Mesothelial cell of epicardium (in vitro differentiated cells): ENCODE measurements at places on chromosomes 3 and 15. TPM values are rescaled to one million over a fixed set of nuclear protein-coding genes. Genes with fewer than 3 reads are reported as not detected.

SCN11A gene
- 1.6 to 1.9 TPM (median 1.6 TPM) in 3 replicates for total RNA-seq

MYRIP gene
- total RNA-seq, result 0.53 to 0.63 TPM (median 0.59 TPM) in 3 replicates

TLR9 gene
- 0.16 to 0.23 TPM in 2 of 3 replicates, not detected in the other for total RNA-seq

DNA sequence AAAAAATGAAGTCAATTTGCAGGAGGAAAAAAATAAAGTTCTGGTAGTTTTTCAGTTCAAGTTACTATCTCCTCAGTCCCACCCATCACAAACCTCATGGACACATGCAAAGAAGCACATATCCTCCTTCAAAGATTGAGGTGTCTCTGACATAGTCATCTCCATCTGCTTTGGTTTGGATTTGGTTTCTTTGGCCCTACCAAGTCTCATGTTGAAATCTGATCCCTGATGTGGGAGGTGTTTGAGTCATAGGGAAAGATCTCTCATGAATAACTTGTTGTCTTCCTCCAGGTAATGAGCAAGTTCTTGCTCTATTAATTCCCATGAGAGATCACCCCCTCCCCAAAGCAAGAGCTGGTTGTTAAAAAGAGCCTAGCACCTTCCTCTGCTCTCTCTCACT lies 446.8 kb downstream of the IGSF11 start:
- no peak for DNase-seq
- H3K4me1 ChIP-seq, result no peaks in the 10 kb centered on the region
- H3K27ac ChIP-seq, result no peak overlapping the region
- no peak overlapping the region for H3K4me3 ChIP-seq

DNA sequence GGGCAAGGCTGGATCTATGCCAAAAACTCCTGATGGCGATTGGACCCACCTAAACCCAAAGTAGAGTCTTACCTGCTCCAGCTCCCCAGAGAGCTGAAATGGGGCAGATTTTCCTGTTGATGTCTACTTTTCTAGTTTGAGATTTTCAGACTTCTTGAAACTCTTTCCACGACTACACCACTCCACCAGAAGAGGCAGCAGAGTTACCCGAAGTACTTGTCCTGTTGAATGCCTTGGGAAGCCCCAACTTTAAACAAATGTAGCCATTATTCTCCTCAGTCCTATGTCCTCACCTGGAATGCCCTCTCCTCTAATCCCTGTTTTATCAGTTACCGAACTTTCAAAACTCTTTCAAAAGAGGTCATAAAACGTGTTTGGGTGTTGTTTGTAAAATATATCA lies 843.8 kb downstream of the VGLL3 start:
- H3K36me3 ChIP-seq, result no peaks in the 10 kb centered on the region
- no peaks in the 10 kb centered on the region for H3K27me3 ChIP-seq
- peaks cover 2% of the 10 kb centered on the region for H3K4me1 ChIP-seq
- DNase-seq, result no peak

DNA sequence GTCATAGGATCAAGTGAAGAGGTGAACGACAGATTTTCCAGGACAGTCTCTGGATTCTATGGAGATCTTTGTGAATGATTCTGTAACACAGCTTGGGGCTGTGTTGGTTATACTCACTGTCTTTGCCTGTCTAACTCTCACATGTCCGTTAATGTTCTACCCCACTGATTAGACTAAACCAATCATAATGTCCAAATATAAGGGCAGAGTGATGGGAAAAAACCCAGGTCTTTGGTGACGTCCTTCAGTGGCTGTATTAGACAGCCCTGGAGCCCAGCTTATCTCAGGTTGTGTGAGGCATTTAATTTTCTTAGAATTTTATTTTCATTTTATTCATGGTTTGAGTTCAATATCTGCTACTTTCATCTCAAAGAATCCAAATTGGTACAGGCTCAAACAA lies 59.3 kb upstream of the TRA2B start:
- no peaks in the 10 kb centered on the region for H3K36me3 ChIP-seq
- no peaks in the 10 kb centered on the region for H3K4me1 ChIP-seq
- no peak overlapping the region for H3K4me3 ChIP-seq
- no peak overlapping the region for H3K27ac ChIP-seq

GRCh38 chr3:73292220-73292619 lies 230.8 kb downstream of the EBLN2 start:
- peaks cover 3% of the 10 kb centered on the region for H3K27me3 ChIP-seq
- H3K36me3 ChIP-seq, result no peaks in the 10 kb centered on the region
- H3K27ac ChIP-seq, result peak overlapping the region; percentile 37
- DNase-seq, result peak; percentile 28
- H3K4me3 ChIP-seq, result no peak overlapping the region
- peaks cover 38% of the 10 kb centered on the region for H3K4me1 ChIP-seq

GRCh38 chr3:159148466-159148865 lies 346.6 kb downstream of the MFSD1 start:
- peaks cover 18% of the 10 kb centered on the region for H3K27me3 ChIP-seq
- no peaks in the 10 kb centered on the region for H3K4me1 ChIP-seq
- H3K4me3 ChIP-seq, result no peak overlapping the region
- no peak overlapping the region for H3K27ac ChIP-seq
- no peaks in the 10 kb centered on the region for H3K36me3 ChIP-seq

GRCh38 chr3:40847551-40847992 lies 322.8 kb downstream of the ZNF621 start:
- DNase-seq, result no peak
- no peaks in the 10 kb centered on the region for H3K36me3 ChIP-seq
- H3K4me1 ChIP-seq, result peaks cover 18% of the 10 kb centered on the region
- H3K4me3 ChIP-seq, result no peak overlapping the region
- no peaks in the 10 kb centered on the region for H3K27me3 ChIP-seq

DNA sequence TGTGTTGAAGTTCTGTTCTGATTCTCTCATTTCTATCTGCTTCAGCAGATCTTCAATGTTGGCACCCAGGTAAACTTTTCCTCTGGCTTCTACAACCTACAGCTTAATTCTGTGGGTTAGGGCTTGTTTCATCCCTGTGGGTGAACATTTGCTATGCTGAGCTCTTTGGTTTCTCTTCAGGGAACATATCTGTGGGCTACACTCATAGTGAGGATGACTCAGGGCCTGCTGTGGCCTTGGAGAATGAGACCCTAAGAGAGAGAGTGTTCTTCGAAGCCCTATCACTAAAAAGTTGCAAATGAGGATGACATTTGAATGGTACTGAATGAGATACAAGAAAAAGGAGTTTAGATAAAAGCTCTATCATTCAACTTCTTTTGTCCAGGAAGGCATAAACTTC lies 346.2 kb upstream of the CBLB start:
- H3K27me3 ChIP-seq, result no peaks in the 10 kb centered on the region
- no peak overlapping the region for H3K4me3 ChIP-seq
- peaks cover 31% of the 10 kb centered on the region for H3K4me1 ChIP-seq
- H3K36me3 ChIP-seq, result peaks cover 17% of the 10 kb centered on the region
- no peak for DNase-seq
